ENCODE measurements at places on chromosomes 16 and 17. TPM values are rescaled to one million over a fixed set of nuclear protein-coding genes. Genes with fewer than 3 reads are reported as not detected.

ITGAD gene
- not detected for polyA plus RNA-seq

FADS6 gene
- not detected for polyA plus RNA-seq

DNAI2 gene
- polyA plus RNA-seq = not detected

HCRT gene
- not detected for polyA plus RNA-seq

ABCA5 gene
- 4.8 TPM for polyA plus RNA-seq

STX1B gene
- 0.15 TPM for polyA plus RNA-seq
